ENCODE measurements at places on chromosomes 7 and 10.

DNA sequence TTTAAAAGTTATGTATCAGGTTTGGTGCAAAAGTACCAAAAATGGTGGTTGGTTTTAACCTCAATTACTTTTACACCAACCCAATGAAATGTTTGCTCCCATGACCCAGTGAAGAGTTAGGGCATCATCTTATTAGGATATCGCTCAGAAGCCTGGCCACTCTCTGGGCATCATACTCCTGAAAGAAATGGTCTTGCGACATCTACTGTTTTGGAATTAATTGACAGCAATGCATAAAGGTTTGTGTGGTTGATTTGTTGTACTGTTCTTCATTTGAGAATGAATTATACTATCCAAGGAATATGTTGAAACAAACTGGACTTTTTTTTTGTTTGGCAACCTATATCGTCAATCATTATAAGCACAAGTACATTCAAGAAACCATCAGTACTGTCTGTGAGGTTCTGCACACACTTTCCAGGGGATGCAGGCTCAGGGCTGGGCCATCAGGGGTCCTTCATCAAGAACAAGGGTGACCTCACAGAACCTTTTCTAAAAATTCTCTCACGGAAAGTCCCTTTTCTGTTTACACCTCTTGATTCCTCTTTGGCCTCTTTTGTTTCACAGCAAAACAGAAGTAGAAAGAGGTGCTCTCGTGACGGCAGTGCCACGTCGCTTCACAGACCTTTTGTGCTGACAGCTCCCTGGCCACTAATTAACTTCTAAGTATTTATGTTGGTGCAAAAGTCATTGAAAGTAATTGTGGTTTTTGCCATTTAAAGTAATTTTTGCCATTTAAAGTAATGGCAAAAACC is 117.2 kb upstream of the KLF6 start:
- DNase-seq, result peak; percentile 68

DNA sequence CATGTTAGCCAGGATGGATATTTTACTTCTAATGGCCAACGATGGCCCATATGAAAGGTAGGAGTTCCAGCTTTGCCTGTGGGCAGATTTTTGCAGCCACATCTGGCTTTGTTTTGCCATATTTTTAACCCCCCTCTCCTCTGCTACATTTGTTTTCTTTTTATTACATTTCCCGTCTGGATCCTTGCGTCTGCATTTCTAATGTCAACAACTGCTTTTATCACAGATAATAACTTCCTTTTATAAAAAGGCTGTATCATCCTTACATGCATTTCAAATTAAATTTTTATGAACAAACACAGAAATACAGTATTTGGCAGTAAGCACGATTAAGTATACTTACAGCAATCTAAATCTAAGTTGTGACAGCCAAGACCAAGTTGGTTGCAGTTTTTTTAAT is 156.0 kb downstream of the BAMBI start:
- DNase-seq, result no peak

DNA sequence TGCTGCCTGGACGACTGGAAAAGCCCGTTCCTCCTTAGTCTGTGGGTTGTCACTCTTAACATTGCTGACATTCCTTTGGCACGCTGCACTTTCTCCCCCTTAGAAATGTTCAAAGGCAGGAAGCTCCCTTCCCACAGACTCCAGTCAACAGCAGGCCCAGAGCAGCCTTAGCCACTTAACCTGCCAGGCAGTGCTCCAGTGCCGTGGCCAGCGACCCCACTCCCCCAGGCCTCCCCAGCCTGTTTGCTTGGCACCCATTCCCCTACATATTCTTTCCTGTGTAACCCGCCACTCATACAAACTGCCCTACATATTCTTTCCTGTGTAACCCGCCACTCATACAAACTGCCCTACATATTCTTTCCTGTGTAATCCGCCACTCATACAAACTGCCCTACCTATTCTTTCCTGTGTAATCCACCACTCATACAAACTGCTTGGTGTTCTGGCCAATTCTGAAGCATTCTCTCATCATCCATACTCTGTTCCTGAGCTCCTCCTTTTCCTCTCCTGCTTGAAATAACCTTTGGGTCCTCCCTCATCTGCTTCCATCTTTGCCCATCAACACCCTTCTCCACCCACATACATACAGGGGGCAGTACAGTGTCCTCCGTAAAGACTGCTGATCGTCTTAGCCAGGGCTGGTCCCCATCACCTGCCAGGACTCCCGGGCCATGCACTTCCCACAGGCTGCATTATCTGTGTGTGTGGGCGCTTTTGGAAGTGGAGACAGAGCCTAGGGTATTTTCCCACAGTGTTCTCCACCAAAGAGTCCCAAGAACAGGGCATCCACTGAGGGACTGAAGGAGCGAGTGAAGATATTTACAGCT is 57.3 kb downstream of the ADARB2 start:
- DNase-seq, result no peak

- no peak for DNase-seq
These were observed 26.5 kb downstream of the FAM204A start for GRCh38 chr10:118315629-118316028.

DNA sequence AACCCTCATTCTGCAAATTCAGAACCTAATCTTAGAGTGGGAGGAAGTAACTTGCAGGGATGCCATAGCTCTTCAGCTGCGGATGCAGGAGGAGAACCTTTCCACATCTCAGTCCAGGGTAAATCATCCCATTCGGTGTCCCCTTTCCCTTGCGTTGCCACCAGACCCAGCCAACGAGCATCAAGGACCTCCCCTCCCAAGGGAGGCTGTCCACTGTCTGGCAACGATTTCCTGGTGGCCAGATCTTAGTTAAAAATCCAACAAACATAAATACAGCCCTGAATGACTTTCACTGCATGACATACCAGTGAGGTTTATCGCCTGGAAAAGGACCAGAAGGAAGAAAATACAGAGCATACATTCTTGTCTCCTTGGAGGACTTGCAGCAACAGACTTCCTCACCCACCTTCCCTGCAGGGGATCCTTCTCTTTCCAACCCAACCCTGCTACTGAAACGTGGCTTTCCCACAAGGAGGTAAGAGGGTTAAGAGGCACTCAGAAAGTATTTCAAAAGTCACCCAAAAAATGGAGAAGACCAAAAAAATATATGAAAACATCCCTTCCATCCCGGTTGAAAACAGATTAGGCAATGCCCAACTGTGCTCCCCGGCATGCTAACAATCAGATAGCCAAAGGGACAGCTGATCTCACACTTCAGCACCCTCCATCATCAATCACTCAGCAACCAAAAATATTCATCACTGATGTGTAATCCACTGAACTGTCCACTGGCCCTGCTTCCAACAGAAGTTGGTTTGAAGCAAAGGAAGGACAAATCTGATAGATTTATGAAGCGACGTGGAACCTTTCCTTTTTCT is 206.6 kb downstream of the TNS3 start:
- no peak for DNase-seq

DNA sequence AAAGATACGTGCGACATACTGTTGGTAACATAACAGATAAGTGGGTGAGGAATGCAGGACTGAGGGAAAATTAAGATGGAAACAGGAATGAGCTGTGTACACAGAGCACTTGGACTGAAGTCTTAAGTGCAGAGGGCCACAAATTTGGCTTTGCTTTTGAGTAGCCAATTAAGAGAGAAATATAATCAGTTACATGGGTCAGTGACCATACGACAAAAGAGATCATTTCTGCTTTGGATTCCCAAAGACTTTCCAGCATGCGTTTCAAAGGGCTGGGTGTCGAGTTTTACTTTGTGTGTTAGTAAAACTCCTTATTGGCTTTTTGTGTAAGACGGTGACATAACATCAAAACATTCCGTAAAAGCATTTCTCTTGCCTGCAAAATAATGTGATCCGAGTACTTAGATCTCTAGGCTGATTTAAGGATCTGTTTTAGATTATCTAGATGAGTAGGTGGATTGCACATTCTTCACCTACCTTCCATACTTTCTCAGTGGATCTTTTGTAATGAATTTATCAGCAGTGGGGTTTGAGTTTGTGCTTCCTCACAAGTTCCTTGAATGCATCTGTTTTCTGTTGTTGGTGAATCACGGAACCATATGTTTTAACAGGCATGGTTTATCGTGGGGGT is 7.5 kb downstream of the RABGEF1 start:
- no peak for DNase-seq

DNA sequence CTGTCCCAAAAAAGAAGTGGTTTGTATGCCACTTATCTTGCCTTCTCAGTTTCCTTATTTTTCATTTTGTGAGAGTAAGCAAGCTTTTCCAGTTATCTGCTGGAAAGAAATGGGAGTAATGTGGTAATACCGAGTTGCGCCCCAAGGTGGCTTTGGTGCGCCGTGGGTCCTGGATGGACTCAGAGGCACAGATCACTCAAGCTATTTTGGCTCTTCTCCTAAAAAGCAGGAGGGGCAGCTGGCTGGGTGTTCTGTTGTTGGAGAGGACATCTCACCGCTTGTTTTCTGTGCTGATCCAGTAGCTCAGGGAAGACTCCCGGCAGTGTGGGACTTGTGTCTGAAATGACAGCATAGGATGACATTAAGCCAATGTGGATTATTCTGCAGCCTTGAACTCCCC is 16.4 kb downstream of the PRKRIP1 start:
- peak; percentile 58 for DNase-seq

DNA sequence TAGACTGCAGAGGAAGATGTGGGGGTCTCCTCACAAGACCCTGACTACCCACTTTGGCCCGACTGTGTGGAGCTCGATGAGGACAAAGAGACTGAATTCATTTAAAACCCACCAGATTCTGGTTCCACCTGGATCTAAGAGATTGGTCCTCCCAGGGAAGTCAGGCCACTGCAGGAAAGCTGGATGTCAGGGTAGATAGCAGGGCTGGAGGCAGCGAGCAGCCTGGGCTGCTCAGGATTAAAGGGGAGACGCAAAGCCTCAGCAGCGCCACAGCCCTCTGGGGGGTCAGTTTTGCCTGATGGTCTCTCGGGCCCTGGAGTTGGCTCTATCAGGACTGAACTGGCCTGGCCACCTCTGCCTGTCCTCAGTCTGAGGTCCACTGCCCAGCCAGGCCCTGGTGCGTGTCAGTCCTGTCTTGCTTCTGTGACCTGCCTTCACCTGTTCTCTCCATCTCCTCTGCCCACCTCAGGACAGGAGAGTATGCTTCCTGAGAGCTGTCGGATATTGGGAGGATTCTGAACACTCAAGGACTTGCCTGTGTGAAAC is 12.2 kb upstream of the KLRG2 start:
- DNase-seq, result no peak

DNA sequence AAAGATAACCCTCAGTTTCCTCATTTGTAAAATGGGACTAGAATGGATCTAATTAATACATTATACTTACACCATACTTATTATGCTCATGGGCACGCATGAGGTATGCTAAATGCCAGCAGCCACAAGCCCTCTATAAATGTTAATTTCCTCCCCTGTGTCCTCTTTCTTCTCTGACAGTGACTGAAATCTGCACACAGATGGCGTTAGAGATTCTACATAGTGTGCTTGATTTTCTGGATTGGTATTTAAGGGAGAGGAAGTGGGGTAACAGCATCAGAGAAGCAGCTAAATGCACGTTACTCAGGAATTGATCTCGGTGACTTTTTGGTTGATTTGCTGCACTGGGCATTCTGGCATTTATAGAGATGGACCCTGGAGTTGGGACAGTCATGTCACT is 568.5 kb downstream of the CALN1 start:
- DNase-seq, result no peak

DNA sequence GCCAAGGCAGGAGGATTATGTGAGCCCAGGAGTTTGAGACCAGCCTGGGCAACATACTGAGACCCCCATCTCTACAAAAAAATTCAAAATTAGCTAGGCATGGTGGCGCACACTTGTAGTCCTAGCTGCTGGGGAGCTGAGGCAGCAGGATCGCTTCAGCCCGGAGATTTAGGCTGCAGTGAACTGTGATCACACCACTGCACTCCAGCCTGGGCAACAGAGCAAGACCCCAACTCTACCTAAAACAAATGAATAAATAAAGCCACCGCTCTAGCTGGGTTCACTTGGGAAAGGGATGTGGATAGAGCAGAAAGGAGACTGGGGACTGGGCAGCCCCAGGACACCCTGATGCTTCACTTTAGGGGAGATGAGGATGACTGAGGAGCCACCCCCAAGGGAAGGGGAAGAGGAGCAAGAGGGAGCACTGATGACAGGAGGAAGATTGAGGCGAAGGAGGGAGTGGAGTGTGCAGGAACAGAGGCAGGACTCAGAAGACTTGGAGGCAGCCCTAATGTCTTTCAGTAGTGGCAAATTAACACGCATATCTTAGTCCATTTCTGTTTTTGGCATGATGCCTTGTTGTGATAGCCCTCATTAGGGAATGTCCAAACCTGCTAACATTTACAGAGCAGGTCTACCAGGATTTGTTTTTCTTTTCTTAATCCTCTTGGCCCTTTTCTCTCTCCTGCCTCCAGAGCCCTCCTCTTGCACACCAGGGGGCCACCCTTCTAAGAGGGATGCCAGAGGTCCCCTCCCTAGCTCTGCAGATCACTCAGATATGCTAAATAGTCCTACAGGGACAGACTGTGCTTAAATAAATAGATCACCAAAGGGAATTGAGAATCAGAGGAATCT is 88.3 kb downstream of the C10orf105 start:
- DNase-seq, result no peak

DNA sequence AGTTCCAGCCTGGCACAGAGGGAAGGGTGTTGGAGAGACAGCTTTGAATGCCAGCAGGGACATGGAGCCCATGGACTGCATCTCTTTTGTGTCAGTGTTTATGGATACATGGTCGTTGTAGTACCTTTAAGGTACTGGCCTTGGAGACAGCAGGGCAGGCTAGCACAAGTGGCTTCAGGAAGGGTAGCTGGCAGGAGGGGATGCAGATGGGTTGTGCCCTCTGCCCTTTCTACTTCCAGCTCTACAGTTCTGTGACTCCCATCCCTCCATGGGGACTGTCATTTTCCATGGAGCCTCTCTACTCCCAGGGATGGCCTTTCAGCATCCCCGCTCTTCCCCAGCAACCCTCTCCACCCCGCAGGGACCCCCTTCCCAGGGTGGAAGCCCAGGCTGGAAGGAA is 25.1 kb downstream of the POLL start:
- no peak for DNase-seq

DNA sequence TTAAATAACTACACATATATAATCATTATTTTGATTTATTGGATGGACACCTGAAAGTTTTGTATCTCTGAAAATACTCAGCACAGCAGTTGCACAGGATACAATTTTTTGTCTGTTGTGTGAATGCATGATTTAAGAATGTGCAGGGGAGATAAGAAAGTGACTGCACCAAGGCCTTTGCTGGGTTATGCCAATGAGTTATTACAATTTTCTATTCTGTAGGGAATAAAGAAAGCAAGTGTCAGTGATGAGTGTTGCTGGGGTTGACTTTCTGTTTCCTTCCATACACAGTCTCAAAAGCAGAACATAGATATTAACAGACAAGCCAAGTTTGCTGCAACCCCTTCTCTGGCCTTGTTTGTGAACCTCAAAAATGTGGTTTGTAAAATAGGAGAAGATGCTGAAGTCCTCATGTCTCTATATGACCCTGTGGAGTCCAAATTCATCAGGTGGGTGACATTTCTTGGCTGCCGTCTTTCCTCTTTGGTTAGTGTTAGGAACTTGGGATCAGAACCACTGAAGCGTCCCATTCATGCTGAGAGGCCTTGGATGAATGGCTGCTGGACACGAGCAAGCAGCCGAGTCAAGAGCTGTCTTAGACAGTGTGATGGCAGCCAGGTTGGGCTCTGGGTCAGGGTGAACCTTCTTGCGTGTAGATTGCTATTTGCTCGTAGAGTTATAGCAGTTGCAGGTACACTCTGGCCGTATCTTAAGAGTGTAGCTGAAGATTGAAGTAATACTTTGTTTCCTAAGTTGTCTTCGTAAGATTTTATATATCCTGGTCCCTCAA is 92.8 kb downstream of the DOCK1 start:
- no peak for DNase-seq

GRCh38 chr10:129694691-129695243 is 227.7 kb downstream of the MGMT start:
- no peak for DNase-seq

GRCh38 chr7:124276005-124276622 is 243.2 kb upstream of the TMEM229A start:
- DNase-seq, result peak; percentile 38
